ENCODE measurements at places on chromosomes 2 and 18.

- DNase-seq, result no peak
Observed at GRCh38 chr2:58578276-58578675, 337.2 kb upstream of the FANCL start.

DNA sequence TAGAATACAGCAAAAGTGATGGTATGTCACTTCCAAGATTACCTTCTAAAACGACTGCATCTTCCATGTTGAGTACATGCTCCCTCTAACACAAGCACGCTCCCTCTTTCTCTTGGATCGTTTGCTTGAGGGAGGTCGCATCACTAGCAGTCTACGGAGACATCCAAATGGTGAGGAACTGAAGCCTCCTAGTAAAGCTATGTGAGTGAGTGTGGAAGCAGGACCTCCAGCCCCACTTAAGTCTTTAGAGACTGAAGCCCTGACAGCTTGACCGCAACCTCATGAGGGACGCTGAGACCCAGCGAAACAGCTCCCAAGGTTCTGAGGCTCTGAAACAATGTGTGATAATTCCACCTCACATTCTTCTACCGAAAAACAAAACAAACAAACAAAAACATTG is 486.7 kb upstream of the GCFC2 start:
- DNase-seq, result no peak

- no peak for DNase-seq
Observed at GRCh38 chr2:72682061-72682460, 143.8 kb downstream of the EXOC6B start.

GRCh38 chr2:161250864-161251436 is 57.3 kb upstream of the PSMD14 start:
- no peak for DNase-seq

- DNase-seq, result no peak
Observed at GRCh38 chr2:111930875-111931274, 32.5 kb downstream of the MERTK start.

DNA sequence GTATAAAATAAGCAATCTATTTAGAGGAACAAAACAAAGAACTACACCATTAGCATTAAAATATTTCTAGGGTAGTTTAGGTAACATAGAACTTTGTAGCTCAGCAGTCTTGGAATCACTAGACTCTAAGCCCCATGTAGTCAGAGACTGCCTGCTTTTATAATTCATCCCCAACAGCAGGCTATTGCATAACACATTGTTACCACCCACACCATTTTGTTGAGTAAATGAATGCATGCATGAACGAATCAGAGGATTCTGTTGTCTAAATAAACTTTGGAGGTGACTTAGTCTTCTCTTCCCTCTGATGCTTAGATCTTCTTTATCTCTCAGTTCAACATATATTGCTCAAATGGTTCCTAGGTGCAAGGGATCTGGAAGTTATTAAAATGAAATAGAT is 167.6 kb upstream of the TNP1 start:
- DNase-seq, result no peak

- DNase-seq, result no peak
Observed at GRCh38 chr18:55465313-55465712, 122.7 kb downstream of the TCF4 start.

DNA sequence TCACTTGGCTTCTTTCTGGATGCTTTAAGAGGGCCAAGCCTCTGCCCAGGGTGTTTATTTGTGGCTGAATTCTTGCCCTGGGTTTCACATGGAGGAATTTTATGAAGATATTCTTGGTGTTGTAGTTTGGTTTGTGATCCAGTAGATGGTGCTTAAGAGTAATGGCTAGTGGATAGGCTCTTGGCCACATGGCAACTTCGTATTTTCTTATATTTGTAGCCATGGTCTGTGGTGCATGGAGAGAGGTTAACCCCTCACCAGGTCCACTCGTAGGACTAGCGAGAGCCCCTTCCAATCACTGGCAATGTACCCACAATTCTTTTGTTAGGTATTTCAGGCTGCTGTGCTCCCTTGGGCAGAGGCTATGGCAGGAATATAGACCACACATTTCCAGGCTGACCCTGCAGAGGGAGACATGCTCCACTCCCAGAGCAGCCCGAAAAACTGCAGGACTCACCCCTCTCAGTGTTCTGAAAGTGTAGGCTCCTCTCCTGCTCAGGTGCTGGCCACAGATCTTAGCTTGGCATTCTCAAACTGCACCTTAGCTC is 582.1 kb upstream of the SETBP1 start:
- DNase-seq, result no peak

DNA sequence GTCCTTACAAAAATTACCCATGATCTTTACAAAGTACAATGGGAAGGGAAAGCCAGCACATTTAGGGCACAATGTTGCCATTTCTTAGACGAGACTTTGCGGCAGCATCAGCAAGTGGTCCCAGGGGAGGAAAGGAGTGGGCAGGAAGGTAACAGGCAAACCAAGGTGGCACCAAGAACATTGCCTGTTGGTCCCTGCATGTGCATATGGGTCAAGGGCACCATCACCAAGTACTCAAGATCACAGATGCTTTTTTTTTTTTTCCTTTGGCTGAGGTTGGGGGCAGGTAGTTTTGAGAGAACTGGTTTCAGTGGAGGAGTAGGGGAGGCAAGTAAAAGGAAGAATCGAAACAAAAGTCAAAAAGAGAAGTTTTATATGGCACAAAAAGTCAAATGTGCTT is 752 bp upstream of the CYTIP start:
- DNase-seq, result no peak

- DNase-seq, result no peak
Observed at GRCh38 chr2:203994735-203995134, 58.2 kb downstream of the ICOS start.

DNA sequence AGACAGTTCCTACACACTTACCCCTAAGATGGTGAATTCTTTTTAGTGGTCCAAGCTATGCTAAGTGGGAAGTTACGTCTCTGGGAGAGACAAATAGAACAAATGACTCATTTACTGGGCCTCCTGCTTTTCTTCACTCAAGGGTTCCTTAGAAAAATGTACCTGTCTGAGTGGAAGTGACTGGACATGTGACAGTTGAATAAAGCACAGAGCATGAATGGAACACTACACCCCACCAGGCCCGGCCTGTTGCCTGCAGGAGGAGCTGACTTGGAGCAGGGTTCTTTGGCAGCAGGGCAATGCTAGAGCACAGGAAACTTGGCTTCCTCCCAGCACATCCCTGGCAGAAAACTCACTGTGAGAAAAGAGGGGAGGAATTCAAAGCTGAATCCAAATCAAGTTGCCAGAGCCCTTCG is 451.0 kb upstream of the SETBP1 start:
- no peak for DNase-seq

- DNase-seq, result no peak
Observed at GRCh38 chr2:202307690-202308089, 42.1 kb downstream of the NOP58 start.

DNA sequence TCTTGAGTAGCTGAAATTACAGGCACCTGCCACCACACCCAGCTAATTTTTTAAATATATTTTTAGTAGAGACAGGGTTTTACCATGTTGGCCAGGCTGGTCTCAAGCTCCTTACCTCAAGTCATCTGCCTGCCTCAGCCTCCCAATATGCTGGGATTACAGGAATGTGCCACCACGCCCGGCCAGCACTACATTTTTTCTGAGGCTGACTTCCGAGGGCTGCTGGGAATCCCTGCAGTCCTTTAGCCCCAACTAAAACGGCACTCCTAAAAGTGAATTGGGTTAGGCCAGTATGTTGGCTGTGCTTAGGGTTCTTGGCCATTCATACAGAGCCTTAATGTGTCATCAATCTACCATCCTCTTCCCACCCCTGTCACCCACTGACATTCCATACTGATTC is 375.4 kb downstream of the DCC start:
- DNase-seq, result no peak

DNA sequence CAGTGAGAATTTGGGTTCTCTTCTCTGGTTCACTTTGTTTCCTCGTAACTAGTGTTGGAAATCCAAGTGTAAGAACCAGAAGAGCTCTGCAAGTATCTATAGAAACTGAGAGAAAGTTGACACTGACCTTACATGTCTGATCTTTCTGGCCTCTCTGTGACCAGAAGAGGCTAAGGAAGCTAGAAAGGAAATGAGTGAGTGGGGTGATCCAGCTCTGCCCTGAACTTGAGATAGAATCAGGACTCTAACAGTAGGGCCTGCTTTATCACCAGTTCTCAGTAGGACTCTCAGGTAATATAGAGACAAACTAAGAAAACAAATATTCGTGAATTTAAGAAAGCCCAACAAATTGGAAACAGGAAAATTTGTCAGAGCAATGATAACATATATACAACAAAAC is 441.2 kb upstream of the ZNF804A start:
- no peak for DNase-seq

DNA sequence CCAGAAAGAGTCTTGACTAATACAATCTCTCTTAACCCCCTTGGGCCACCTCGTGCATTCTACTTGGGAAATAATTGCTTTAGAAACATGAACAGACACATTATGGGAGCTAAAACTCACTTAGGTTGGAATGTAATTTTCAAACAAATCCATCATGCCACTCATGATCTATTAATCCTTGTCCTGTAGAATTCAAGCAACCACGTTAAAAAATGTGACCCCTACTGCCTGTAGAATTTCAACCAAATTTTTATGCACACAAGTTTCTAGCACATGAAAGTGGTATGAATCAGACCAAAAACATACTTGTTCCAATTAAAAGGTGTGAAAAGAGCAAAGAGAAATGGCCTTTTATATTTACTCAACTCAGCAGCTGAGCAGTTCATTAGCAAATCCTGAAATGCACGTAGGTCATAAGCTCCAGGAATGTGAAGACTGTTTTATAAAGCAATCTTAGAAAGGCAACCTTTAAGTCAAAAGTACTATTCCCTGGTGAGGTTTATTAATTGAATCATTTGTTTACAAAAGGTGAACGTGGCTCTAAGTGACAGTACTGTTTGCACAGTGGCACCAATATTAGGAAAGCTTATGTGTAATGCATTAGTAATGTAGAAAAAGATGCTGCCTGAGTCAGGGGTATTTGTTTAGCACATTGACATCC is 459.4 kb upstream of the UBE2E3 start:
- DNase-seq, result no peak

GRCh38 chr18:23596183-23596582 is 9.9 kb upstream of the NPC1 start:
- no peak for DNase-seq

DNA sequence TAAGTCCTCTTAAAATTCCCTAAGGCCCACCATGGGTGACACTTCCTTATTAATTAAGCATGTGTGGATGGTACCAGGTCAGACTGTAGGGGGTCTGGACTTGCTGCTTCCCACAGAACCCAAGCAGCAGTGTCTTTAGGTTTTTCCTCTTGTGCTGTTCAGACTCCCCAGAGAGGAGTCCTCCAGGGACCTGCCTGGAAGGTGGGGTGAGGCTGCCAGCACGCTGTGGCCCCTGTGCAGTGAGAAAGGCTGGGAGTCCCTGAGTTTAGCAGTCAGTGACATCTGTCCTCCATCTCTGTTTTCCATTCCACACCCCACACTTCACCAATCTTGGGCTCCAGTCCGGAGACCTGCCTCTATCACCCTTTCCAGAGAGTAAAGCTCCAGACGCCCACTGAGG is 18.0 kb upstream of the ST3GAL5 start:
- DNase-seq, result no peak

DNA sequence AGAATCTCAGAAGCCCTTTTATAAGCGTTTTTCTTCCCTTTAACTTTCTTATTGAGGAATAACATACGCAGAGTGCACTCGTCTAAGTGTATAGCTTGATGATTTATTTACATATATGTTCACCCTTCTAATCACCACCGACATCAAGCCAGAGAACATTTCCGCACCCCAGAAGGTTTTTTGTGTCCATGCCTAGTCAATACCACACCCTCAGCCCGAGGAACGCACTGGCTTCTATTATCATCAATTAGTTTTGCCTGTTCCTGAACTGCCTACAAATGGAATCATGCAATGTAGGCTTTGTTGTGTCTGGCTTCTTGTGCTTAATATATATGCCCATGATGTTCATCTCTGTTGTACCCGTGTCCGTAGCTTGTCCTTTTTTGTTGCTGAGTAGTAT is 27.7 kb downstream of the SDC1 start:
- DNase-seq, result no peak

- no peak for DNase-seq
Observed at GRCh38 chr2:223979730-223980396, 22.6 kb downstream of the MRPL44 start.

DNA sequence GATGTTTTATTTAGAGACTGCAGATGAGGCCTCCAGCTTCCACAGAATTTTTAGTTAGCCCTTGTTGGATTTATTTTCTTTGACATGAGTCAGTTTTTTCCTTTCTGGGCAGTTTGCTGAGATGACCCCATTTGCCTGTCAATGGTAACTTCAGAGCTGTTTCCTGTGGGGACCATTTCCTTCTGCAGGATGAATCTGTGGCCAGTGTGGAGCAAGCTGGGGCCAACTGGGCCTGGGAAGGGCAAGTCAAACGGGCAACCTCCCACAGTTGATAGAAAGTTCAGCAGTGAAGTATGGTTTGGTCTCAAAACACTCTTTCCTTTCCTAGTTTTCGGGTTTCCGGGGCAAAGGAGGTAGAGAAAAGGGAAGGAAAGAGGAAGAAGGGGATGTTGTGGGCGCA is 291.4 kb upstream of the NRP2 start:
- no peak for DNase-seq

DNA sequence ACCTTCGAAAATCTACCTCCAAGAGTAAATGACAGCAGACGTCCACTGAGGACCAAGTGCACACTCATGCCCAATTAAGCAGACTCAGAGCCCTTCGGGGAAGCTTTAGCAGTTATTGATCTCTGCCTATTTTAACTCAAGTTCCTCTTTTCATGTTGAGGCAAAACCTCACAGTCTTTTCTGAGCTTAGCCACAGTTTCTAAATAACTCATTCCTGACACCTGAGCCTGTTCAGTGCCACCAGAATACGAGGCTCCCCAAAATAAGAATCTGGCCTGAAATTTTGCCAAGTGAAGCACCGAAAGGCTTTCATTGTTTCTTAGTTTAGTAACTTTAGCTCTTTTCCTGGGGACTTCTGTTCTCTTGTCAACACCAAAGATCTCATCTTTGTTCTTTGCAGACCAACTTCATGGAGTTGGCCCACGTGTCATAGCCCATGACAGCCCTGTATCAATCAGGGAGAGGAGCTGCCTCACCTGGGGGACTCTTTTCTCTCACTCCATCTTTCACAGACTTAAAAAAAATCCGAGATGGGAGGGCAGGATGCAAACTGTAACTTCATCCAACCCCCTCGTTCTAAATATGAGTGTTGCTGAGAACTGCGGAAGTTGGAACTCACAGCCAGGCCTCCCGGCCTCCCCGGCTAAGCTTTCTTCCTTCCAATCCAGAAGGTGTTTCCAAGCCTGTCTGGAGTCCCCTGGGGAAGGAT is 22.2 kb downstream of the INPP5D start:
- no peak for DNase-seq

DNA sequence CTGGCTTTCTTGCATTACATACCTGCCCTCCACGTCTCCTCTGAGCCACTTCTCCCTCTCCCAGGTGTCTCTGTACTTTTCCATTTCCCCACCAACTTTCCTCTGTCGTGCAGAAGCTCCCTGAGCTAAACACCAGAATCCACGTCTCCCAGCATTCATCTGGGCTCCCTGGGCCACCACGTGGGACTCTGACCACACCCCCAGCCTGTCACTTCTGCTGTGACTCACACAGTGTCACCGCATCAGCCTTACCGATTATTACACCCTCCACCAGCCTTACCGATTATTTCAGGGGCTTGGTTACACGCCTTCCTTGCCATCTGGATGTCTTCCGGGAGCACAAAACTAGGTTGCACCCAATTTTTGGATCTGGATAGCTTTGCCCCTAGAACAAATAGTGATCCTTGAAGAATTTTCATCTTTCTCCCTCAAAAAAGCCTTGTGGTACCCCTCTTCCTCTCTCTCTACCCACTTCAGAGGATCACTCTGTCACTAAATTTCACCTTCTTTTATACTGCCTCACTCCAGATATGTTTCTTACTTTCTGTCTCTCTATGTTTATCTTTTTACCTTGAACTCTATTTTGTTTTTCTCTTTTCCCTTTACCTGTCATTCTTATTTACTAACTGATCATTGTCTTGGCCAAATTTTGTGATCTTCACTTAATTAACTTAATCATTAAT is 136.9 kb upstream of the CAB39 start:
- DNase-seq, result no peak
